ENCODE measurements at places on chromosomes 13 and 19. TPM values are rescaled to one million over a fixed set of nuclear protein-coding genes. Genes with fewer than 3 reads are reported as not detected.

The CNN1 gene
- not detected for total RNA-seq

The PLA2G4C gene
- total RNA-seq = 1.1 TPM

The RDH8 gene
- total RNA-seq = not detected

The RAD23A gene
- 120 TPM for total RNA-seq

The EPS8L1 gene
- 308 TPM for total RNA-seq

The IGLON5 gene
- not detected for total RNA-seq

The ZNF625 gene
- 5.0 TPM for total RNA-seq

The KLHL1 gene
- not detected for total RNA-seq

The CLEC17A gene
- total RNA-seq = not detected

The NFIX gene
- total RNA-seq = 5.8 TPM

The SELENOV gene
- not detected for total RNA-seq

The ZNF682 gene
- total RNA-seq = 2.9 TPM

The SERTM1 gene
- total RNA-seq = not detected

The MAP4K1 gene
- total RNA-seq = not detected

The PDE4A gene
- 0.26 TPM for total RNA-seq

The TLE2 gene
- total RNA-seq = 0.53 TPM

The SHISA7 gene
- total RNA-seq = not detected

The ZNF780A gene
- 14.0 TPM for total RNA-seq

The CEACAM3 gene
- total RNA-seq = 0.26 TPM

The F10 gene
- total RNA-seq = 0.26 TPM

The CGB8 gene
- not detected for total RNA-seq

The TNNI3 gene
- total RNA-seq = 0.53 TPM

The CACNA1A gene
- total RNA-seq = not detected

The C5AR1 gene
- under 0.01 TPM for total RNA-seq

The TUBB4A gene
- total RNA-seq = not detected

The ZNF554 gene
- total RNA-seq = 3.9 TPM

The SUPT5H gene
- 48.1 TPM for total RNA-seq

The CYP4F2 gene
- total RNA-seq = under 0.01 TPM

The LILRB3 gene
- not detected for total RNA-seq

The GPR12 gene
- total RNA-seq = not detected

The OR10H2 gene
- not detected for total RNA-seq

The MIA gene
- 0.26 TPM for total RNA-seq

The ZNF560 gene
- 0.38 TPM for total RNA-seq

The TSHZ3 gene
- 2.0 TPM for total RNA-seq

The LHFPL6 gene
- 5.3 TPM for total RNA-seq

The HNRNPA1L2 gene
- 3.7 TPM for total RNA-seq

The ZNF432 gene
- 8.2 TPM for total RNA-seq

Data from bronchial epithelial cell (primary cell).